ENCODE measurements at places on chromosomes 12 and 14. TPM values are rescaled to one million over a fixed set of nuclear protein-coding genes. Genes with fewer than 3 reads are reported as not detected.

The FAM222A gene
- 7.2 TPM for total RNA-seq

The SMCO2 gene
- total RNA-seq, result 0.10 TPM

The ETFBKMT gene
- total RNA-seq, result 0.96 TPM

The PCK2 gene
- total RNA-seq, result 20.7 TPM

The GAS2L3 gene
- 9.2 TPM for total RNA-seq

The KRT83 gene
- 6.5 TPM for total RNA-seq

The DDX51 gene
- 19.9 TPM for total RNA-seq

The DIO2 gene
- 6.5 TPM for total RNA-seq

The KRT82 gene
- total RNA-seq, result not detected

The FAM90A1 gene
- 0.07 TPM for total RNA-seq

The ATF7IP gene
- total RNA-seq, result 5.8 TPM

The RHOJ gene
- total RNA-seq, result not detected

The ACOT6 gene
- total RNA-seq, result not detected

The ARMH4 gene
- total RNA-seq, result 0.84 TPM

The KCNK10 gene
- total RNA-seq, result not detected

The PRIMA1 gene
- total RNA-seq, result 0.39 TPM

The DDN gene
- 0.77 TPM for total RNA-seq

The GPR68 gene
- total RNA-seq, result 0.03 TPM

The GLT1D1 gene
- not detected for total RNA-seq

The ARG2 gene
- total RNA-seq, result 1.3 TPM

The TAS2R50 gene
- not detected for total RNA-seq

The KRT81 gene
- total RNA-seq, result 4,015 TPM

The FBXO34 gene
- total RNA-seq, result 11.2 TPM

The NEMF gene
- total RNA-seq, result 32.0 TPM

The AKAP6 gene
- total RNA-seq, result 0.51 TPM

The PA2G4 gene
- 303 TPM for total RNA-seq

The CMKLR1 gene
- not detected for total RNA-seq

The PAPLN gene
- 6.2 TPM for total RNA-seq

The ARHGDIB gene
- total RNA-seq, result 1.3 TPM

The ANAPC7 gene
- total RNA-seq, result 60.5 TPM

The LRTM2 gene
- 0.07 TPM for total RNA-seq

The LALBA gene
- total RNA-seq, result not detected

Data from A549 treated with CORT108297 at 1 μM for 4 hours (cell line).